ENCODE measurements at places on chromosomes 1 and 21.

DNA sequence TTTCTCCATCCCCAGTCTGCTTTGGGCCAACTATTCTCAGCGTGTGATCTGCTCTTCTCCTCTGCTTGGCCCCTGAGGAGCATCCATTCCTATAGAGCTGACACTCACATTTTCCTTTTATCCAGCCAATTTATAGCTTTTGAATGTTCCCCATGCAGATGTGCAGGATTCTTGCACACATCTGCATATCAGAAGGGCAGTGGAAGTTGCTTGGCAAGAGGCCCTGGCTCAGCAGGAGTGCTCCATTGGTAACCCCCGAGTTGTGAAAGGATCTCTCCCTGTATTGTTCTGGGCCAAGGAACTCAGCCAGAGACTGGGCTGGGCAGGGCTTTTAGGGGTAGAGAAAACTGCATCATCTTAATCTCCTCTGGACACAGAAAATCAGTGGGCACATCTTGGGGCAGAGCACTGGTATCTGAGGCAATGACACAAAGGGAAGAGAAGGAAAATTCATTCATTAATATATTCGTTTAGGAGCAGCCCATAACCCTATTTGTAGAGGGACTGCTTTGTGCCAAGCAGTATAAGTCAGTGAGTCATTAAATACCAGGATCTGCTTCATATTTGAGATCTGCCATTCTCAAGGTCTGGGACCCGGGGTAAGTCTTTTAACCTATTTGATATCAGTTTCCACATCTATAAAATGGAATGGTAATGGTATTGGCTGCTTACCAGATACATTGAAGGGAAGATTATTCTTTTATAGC lies 31.0 kb upstream of the BEND5 start:
- DNase-seq: no peak

DNA sequence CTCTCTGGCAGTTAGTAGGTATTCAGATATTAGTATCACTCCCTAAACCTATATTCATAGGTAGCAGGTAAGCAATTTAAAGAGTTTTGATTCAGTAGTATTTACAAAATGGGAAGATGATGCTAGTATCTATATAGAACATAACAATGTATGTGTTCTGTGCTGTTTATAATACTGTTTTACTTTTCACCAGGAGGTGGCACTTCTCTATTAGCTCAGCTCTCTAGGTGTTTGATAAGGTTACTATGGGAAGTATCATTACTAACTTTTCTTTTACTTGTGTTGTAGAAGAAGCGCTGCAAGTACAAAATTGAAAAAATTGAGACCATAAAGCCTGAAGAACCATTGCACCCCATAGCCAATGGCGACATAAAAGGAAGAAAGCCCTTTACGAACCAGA lies 49.4 kb upstream of the FASLG start:
- DNase-seq: peak; percentile 42

GRCh38 chr21:30994932-30995331 lies 43.3 kb downstream of the KRTAP19-8 start:
- no peak for DNase-seq

DNA sequence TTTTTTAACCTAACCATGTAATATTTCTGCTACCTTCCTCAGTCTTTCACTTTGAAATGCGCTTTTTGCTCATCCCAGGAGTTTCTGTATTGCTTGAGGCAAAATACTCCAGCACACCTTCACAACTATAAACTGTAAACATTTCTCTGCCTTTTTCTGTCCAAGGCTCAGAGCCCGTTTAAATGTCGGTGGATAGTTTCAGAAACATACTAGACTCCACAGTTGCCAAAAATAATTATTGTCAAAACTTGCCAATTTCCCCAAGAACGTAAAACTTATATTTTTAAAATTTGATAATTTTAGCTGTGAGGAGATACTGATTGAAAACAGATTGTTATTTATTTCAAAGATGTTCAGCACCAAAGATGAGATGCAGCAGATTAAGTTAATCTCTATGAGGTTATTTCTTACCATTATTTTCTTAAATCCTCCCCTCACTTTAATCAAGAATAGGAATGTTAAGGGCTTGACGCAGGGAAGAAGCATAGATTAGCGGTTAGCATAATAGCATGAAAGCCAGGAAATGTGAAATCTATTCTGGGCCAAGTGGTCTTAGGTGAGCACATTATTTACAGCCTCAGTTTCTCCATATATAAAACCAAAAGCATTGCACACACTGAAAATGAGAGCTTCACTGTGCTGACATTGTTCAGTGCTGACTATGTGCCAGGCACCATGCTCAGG lies 91.5 kb upstream of the ESRRG start:
- no peak for DNase-seq

DNA sequence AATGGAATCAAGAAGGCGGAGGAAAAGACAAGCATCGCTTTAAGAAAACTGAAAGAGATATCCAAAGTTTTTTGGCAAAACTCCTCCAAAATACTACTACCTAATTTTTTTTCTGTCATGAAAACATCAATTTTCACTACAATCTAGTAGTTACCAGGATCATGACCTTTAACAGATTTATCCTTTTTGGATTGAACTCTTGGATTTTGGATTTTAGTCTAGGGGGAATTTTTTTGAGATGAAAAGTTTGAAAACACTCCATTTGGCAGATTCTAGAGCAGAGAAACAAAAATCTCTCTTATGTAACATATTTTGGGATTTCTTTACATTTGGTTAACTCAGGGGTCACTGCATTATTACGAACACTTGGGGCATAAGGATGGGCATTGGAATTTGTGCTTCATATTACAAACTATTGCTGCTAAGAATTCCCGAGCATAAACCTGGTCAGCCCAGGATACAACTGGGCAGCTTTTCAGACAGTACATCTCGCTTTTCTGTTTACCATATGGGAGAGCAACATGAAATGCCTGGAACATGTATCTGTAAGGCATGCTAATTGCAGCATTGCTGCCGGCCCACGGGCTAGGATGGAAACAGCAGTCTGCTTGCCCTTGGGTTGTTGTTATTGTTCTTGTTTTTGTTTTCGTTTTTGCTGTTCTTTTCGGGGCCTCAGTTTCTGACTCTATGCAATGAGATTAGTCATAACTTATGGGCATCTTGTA lies 264.3 kb downstream of the RHOU start:
- DNase-seq: no peak

DNA sequence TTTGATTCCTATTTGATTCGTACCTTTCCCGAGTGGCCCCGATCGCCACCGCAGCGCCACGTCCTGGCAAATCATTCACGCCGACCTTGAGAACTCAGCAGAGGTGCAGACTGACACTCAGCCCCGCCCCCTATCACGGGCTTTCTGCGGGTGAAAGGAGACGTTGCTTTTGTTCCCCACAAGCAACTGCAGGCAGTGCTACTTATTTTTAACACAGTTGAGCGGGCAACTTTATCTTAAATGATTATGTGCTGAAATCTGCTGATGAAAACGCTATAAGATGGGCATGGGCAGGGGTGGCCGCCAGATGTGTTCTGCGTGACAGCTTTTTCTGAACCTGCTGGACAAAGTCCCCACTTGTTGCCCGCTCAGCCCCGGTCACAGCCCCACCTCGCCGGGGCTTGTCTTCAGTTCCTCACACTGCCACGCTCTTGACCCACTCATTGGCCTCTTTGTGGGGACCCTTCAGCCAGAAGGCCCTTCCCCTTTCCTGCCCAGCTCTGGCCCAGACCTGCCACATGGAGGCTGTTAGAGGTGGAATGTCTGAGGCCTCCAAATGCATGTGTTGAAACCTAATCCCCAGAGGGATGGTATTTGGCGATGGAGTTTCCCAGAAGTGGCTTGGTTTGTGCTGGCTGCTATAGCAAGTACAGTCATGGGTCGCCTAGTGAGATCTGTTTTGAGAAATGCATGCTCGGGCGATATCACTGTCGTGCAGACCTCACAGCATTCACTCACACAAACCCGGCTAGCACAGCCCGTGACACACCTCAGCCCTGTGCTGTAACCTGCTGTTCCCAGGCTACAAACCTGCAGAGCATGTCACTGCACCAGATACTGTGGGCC lies 15.7 kb upstream of the PDXK start:
- no peak for DNase-seq

DNA sequence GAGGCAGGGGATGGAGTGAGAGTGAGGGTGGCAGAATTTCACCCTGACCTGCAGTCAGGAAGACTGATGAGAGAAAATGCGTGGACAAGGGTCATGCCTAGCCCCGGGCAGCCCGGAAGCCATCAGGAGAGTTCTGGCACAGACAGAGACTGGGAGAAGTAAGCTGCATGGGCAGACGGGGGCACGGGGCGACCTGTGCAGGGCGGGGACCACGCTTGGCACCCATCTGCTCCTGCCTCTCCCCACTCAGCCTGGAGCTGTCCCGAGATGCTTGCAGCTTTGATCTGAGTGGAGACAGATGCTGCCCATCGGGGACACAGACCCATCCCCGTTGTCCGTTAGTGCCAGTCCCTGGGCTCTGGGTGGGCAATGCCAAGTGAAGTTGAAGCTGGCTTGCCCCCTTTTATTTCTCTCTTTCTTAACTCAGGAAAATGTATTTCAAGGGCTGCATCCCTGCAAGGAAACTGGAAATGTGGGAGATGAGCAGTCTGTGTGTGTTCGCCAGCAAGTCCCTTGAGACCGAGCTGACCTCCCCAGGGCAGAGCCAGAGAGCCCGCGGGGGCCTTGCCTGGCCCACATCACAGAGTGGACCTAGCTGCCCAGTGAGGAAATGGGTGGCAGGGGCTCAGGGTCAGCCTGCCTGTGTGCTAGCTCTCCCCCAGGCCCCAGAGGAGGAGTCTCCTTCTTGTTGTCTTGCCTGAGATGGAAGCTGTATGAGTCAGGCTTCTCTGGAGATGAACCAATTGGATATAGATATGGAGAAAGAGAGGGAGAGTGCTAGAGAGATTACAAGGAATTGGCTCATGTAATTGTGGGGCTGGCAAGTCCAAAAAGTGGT lies 121.3 kb upstream of the C1orf174 start:
- no peak for DNase-seq

DNA sequence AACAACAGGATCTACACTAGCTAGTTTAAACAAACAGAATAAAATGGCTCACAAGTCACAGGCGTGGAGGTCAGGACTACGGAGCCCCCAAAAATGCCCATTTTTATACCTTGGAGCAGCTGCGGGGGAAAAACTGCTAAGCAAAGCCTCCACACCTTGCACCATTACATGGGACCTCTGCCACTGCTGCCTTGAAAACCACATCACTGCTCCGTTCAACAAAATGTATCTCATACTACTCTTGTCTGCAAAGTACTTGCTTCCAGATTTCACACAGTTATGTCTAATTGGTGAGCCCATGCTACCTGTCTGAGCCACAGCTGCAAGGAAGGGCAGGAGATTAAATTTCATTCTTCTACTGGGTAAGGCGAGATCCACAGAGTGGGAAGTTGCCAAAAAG lies 24.4 kb downstream of the MRPL39 start:
- DNase-seq: no peak

DNA sequence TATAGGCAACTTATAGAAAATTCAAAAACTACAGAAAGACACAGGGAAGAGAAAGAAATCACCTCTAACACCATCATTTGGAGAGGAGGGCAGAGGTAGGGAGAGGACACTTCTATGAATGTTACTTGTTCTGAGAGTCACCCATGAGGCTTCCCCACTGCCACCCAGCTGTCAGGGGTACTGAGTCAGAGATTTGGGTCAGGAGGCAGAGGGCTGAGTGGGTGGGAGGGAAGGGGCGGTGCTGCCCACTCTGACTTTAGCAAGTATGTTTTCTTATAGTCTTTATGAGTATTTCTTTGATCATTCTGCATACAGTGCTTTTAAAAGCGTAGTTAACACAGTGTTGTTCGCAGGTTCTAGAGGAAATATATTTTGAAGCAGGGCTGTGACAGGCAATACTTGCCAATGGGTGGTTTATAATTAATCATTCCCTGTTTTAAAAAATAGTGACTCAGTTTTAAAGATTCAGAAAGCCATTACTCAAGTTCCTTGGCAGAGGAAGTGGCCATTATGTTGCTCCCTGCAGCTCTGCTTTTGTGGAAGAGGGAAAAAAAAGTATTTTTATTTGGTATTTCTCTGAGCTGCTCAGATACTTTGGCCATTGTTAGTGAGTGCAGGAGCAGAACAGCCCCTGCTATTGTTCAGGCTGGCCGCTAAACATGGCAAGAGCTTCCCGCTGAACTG lies 18.3 kb downstream of the IL6R start:
- DNase-seq: no peak

GRCh38 chr1:34002810-34003209 lies 138.9 kb downstream of the HMGB4 start:
- no peak for DNase-seq

- no peak for DNase-seq
These were observed 8.0 kb upstream of the NAV1 start for GRCh38 chr1:201530741-201531531.

DNA sequence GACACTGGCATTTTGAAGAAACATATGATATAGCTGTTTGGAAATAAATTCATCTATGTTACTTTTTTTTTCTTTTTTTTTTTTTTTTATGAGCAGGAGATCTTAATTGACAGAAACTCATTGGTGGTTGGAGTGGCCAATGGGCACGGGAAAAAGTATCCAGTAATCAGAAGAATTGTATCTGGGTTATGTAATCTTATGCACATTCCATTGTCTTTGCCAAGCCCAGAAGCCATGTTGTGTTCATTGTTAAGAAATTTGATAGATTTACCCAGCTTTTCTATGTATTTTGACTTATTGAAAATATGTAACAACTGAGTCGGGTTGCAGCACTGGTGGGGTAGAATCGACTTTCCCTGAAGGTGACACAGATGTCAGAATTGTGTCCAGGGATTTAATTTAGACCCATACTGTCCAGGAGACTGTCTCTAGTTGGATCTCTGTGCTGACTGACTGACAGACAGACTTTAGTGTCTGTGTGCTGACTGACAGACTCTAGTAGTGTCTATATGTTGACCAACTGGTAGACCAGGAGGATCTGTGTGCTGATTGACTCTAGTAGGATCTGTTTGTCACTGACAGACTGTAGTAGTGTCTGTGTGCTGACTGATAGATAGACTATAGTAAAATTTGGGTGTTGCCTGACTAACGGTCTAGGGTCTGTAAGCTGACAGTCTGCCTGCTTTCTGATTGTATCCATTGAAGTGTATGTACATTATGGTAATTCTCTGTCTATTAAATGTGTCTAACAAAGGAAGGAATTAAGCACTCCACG lies 12.3 kb upstream of the C4BPB start:
- DNase-seq: no peak

- no peak for DNase-seq
These were observed 79.0 kb upstream of the MAP10 start for GRCh38 chr1:232726048-232726779.

GRCh38 chr1:31099293-31100032 lies 33.9 kb upstream of the PUM1 start:
- DNase-seq: no peak

DNA sequence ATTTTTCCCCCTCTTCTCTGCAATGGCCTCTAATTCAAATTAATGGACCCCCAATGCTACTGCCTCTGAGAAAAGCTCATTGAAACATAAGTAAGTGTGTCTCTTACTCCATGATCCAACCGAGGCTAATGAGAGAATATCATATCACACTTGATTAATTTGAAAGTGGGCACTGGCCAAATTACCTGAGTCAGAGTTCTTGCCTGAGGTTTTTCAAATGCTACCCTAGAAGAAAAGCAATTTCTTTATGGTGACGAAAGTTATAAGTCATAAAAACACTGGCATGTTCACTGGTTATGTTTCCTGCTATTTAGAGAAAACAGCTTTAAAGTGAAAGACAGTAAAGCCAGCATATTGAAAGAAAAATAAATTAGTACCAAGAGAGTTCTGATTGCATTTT lies 368.8 kb upstream of the TMPRSS15 start:
- DNase-seq: peak; percentile 5

GRCh38 chr1:195434566-195435203 lies 1173.6 kb downstream of the KCNT2 start:
- no peak for DNase-seq
